Mesothelial cell of epicardium (in vitro differentiated cells): ENCODE measurements at places on chromosomes 2 and 18. TPM values are rescaled to one million over a fixed set of nuclear protein-coding genes. Genes with fewer than 3 reads are reported as not detected.

DNA sequence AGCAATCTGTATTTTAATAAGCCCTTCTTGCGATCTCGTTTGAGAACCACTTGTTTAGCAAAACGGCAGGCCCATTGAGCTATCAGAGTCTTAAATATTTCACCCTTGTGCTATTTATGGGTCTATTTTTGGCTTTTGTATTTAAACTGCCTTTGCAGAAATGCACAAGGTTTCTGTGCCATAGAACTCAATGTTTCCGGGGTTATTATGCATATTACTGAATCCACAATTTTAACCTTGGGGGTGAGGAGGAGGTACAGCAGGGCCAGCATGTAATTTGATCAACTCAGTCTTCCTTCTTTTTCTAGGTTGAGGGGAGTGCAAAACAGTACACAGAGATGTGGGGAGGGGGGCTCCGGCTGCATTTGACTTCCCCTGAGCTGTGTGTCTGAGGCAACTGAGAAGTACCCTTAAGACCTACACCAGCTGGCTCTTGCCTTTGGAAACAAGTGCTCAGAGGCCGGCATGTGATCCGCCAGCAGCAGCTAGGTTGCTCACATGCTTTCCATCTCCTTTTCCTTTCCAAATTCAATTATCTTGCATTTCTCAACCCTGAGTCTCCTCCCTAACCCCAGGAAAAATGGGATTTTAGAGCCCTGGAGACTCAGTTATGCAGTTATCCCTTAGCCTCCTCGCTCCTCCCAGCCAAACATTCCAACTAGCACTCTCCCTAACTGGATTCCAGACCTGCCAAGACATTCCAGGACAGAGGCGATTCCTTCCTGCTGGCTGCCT lies 103.0 kb downstream of the HNRNPLL start:
- H3K4me1 ChIP-seq = peaks cover 24% of the 10 kb centered on the region
- peak overlapping the region; percentile 73 for H3K27ac ChIP-seq

The ELOA2 gene
- total RNA-seq = not detected in 3 replicates

DNA sequence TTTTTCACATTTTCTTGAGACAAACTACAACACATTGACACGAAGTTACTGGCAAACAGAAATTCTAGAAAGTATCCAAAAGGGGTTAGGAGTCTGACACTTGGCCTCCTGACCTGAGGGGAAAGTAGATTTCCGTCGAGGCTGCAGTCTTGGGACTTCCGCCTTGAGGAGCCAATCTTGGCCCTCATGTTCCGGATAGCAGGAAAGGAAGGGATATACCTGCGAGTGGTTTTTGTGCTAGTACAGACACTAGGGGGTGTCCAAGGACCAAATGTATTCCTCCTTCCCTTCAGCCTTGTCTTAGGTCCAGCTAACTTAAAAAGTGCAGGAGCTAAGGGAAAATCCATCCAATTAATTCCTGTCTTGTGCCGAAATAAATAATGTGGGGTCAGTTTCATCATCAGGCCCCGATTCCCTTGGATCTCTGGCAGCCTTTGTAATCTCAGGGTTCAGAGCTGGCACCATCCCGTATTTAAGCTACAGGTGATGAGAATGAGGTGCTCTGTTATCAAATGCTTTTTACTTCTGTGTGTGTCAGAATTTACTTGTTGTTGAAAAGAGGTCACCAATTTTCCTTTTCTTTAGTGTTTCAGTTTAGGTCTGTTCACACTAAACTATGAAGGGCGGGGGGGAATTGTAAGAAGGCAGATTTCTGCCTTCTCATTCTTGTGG lies 330.2 kb upstream of the FANCL start:
- H3K27ac ChIP-seq = no peak overlapping the region
- H3K36me3 ChIP-seq = no peaks in the 10 kb centered on the region
- peaks cover 19% of the 10 kb centered on the region for H3K4me1 ChIP-seq
- DNase-seq = no peak

DNA sequence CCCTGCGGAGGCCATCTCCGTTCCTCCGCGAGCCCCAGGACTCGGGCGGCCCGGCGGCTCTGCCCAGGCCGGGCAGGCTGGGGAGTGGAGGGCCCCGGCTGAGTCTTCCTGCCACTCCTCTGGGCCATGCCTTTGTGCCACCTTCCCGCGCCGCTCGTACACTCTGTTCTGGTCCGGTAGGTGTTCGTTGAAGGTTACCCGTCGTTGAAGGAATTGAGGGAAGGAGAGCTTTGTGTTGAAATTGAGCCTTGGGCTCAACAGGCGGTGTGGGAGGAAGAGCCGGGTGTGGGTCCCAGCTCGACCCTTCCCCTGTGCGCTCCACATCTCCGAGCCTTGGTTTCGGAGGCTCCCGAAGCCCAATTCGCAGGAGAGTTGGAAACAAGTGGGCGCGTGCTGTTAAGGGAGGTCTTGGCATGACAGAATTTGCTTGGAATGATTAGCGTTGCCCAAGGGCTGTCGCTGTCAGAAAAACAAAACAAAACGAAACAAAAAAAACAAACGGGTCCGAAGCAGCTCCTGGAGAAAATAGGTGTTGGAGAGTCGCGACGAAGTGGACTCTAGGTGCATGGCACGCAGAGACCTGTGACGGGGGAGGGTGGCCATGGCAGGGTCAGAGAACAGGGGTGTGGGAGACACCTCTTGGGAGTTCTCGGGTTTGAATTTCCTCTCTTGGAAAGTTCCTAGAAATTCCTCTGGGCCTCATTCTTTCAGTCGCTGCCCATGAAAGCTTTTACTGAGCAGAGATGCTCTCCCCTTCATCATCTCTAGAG lies 1.2 kb upstream of the MZT2A start:
- peaks cover 18% of the 10 kb centered on the region for H3K4me1 ChIP-seq
- DNase-seq = no peak
- H3K36me3 ChIP-seq = peaks cover 2% of the 10 kb centered on the region

DNA sequence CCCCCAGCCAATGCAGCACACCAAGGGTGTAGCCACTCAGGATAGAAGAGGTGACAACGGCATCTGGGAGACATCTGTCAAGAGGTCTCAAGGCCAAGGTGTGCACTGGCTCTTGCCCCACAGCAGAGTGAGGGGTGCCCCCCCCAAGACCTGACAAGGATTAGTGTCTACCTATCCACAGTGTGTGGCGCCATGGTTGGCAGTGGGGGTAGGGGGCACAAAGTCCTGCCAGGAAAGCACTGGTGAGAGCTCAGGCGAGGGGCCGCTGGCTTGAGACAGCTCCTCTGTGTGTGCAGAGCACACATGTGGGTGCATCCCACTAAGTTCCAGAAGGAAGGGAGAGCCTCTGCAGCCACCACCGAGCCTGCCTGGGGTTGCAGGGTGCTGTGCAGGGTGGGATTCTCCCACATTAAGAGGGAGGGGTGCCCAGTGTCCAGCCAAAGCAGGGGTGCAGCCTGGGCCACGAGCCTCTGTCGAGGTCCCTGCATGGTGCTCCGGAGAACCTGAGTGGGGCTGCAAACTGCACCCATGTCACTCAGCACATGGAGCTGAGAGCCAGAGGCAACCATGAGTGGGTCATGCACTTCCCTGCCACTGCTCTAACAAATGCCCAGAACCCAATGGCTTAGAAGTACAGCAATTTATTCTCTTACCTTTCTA lies 311.2 kb upstream of the HDAC4 start:
- no peak overlapping the region for H3K4me3 ChIP-seq
- H3K27ac ChIP-seq = no peak overlapping the region
- H3K36me3 ChIP-seq = no peaks in the 10 kb centered on the region
- no peak for DNase-seq
